Thymus (tissue), 14 donors: ENCODE measurements at places on chromosomes 1 and 21. TPM values are rescaled to one million over a fixed set of nuclear protein-coding genes. Genes with fewer than 3 reads are reported as not detected.

- no peak for DNase-seq
These were observed 88.2 kb upstream of the GNG4 start for GRCh38 chr1:235737751-235738150.

DNA sequence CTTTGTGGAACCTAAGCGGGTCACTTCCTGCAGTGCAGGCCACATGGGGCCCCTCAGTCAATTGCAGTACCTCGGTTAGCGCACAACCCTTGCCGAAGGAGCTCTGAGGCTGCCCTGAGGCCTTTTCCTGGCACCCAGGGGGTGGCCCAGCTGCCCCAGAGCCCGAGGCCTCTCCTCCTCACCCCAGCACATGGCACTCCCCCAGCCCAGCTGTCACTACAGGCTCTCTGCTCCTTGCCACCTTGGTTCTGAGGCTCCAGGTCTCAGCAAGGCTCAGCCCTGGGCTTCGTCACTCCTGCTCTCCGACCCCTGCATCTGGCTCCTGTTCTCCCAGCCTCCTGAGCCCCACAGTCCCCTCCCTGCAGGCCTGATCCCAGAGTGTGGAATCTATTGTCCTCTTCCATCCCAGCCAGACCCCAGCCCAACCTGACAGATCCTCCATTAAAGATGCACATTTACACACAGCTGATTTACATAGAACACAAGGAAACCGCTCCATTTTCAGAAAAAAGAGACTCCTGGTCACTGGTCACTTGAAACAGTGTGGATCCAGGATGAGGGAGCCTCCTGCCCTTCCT lies 192.8 kb upstream of the POU3F1 start:
- no peak for DNase-seq

Gene PSRC1
- total RNA-seq, result 16.6 TPM

Gene PPIE
- 45.0 TPM for total RNA-seq

DNA sequence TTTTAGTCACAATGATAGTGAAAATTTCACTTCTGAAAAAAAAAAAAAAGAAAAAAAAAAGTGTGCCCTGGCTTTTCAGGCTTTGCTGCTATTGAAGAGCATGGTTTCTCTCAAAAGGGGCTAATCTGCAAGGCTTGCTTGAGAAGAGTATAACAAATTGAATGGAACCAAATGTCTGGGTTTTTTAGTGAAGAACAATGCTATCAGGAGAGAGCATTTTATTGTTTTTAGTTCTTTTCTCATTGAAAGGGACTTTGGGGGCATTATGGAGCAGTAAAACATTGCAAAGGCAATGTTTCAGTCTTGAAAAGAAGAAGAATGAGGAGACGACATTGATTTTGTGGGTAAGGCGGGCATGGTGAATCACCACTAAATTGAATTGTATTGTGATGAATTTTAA lies 28.2 kb downstream of the VCAM1 start:
- no peak for DNase-seq

Gene NUP210L
- 0.14 TPM for total RNA-seq

Gene TDRD5
- total RNA-seq, result 0.52 TPM
